ENCODE measurements at places on chromosomes 5 and 9.

GRCh38 chr9:37730256-37730655, 23.3 kb upstream of the TRMT10B start:
- DNase-seq = no peak

DNA sequence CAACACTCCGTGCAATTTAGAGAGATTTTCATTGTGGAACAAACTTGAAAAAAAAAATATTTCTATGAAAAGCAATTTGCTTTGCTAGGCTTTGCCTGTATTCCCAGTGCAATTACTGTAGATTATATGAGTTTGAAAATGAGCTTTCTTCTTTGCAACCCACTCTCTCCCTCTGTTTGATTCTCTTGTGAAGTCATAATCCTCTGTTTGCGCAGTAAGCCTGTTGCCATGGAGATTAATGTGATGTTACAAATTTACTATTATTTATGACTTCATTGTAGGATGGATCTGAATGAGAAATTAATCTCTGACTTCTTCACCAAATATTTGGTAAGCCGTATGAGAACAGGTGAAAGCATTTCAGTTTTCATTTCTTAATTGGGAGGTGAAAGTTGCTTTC, 320.3 kb downstream of the SPATA31D1 start:
- no peak for DNase-seq

GRCh38 chr5:177430972-177431316, 4.5 kb downstream of the GRK6 start:
- DNase-seq = no peak

DNA sequence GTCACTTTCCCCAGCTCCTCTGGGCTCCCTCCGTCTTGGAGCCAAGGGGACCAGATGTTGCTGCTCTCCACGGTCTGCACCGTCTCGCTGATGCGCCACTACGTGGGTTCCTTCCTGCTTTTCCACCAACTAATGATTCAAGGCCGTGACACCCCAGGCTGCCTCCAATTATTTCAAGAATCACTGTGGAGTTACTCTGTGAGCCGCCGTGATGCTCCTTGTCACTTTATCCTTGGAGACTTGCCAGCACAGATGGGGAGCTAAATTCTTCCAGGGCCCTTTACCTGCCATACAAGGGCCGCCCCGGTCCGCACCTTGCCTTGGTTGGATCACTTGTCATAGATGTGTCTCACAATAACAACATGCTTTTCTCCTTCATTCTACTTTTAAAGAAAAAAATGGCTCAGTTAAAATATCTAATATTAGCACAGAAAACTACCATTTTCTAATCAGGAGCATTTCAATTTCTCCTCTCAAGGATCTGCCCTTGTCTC, 202.0 kb downstream of the FSTL4 start:
- no peak for DNase-seq

DNA sequence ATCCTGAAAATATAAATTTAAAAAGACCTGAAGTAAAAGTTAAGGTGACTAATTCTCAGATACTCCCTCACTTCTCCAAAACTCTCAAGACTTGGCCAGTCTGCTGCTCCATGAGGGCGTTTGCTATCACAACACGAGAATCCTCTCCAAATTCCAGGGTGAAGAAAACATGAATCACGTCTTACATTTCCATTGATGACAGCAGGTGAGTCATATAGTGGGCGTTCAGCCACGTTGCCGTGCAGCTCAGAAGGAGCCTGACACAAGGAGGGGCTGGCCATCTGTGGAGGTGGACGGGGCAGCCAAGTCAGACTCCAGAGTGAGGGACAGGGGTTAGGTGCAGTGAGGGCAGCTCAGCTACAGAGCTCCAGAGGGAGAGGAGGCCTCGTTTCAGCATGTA, 555.1 kb upstream of the ADAMTS16 start:
- DNase-seq = no peak

- DNase-seq = no peak
Measured at GRCh38 chr5:140013536-140013935, 29.6 kb downstream of the NRG2 start.

GRCh38 chr5:71384706-71385105, 70.7 kb upstream of the BDP1 start:
- DNase-seq = no peak

- no peak for DNase-seq
Measured at GRCh38 chr5:139404484-139404840, 573 bp upstream of the SPATA24 start.

DNA sequence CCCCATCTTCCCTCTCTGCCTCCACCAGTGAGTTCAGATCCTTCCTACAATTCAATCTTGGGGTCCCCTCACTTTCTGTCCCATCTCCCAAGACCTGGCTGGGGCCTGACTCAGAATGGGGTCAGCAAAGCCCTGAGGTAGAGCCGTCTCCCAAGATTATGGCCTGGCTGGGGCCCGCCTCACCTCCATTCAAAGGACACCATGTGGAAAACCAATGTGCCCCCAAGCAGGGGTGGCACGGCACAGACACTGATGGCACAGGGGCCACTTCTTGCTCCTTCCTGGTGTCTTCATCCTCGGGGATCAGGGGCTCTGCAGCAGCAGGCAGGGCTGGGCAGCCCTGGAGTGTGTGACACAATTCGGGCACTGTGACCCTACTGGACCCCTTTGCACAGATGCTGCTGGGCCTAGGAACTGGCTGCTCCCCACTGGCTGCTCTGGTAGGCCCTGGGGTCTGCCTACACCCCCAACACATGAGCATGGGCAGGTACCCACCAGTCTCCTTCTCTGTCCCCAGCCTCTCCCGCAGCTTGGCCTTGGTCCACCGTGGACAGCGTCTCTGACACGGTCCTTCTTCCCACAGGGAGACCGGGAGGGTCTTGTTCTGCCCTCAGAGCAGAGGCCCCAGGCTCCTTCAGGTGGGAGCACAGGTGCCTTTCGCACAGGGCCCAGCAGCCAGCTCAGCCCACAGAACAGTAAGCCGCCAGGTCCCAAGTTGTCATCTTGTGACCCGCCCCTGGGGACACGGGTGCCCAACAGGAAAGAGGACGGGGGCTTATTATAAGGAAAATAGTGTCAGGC, 89.5 kb downstream of the ADAMTS2 start:
- DNase-seq = no peak

DNA sequence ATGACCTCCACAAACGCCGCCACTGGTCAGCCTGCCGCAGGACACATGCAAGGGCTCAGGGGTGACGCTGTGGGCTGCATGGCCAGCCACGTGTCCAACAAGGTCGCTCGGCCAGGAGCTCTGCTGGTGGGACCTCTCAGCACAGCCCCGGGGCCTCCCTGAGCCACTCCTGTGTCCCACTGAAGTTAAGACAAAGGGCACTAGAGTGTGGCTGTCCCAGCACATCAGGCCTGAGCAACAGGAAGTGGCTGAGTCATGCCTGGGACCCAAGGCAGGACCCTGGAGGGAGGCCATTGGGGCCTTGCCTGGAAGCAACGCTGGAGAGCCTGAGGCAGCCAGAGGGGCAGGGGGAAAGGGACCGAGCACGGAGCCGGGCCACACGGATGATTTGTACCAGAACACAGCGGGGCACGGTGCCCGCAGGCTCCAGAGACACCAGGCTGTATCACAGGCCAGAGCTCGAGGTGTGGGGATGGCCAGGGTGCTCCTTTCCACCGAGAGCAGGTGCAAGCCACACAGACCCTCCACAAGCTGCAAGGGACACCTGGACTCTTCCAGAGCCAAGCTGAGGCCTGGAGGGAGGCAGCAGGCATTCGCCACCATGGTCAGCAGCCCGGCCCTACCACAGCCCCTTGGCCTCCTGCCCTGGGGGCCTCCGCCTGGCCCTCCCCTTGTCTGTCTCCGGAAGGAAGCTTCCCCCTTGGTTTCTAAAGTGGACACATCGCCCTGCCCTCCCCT, 6.5 kb upstream of the TMEM210 start:
- no peak for DNase-seq

DNA sequence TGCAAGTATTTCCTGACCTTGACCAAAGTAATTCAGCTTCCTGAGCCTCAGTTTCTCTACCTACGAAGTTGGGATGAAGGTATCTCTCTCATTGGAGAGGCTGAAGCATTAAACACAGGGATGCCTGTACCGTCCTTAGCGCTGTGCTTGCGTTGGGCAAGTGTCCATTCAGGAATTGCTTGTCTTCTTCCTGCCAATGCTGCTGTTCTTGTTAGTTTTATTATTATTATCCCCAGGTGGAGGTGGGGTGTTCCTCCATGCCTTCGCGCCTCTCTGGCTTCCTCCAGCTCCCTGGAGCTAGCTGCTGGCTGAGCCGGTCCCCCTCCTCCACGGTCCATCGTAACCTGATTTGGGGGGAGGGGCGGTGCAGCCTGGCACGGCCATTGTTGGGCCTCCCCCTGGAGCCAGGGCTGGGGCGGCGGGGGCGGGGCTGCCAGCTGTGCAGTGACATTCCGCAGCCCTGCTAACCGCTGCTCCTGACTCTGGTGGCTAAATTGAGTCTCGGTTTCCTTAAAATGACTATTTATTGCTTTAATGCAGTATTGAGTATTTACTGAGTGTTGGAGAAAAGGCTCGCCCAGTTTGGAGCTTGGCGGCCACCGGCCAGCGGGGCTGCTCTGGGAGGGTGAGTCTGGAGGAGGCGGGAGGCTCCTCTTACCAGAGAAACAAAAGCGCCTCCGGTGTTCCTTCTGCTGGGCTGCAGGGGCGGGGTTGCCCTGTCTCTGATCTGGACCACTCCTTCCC, 51.3 kb downstream of the LMX1B start:
- DNase-seq = no peak

DNA sequence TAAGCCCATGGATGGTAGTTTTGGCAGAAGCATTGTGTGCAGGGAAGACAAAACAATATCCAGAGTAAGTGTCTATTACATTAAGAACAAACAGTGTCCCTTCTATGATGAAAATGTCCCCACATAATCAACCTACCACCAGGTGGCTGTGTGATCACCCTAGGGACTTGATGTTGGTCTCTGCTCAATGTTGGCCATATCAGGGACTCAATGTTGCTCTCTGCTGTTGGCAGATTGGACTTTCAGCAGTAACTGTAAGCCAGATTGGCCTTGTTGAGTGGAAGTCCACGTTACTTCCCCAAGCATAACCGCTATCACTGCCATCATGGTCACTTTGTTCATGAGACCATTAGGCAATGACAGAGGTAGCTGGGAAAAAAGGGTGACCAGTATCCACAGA, 52.8 kb upstream of the PRSS3 start:
- DNase-seq = no peak

DNA sequence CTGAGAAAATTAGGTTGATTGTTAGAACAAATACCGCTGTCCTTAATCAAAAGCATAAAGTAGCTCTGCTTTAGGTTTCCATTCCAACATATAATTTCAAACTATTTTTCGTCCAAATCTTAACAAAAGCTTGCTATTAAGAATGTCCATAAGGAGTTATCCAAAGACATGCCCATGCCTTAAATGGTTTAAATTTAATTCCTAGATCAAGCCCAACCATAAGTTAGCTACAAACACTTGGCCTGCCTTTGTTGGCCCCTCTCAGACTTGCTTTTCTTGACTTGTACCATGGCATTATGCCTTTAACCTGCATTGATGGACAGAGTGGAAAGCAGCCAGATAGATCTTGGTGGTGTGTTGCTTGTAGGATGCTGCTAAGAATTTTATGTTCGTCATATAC, 8.8 kb downstream of the GARNL3 start:
- no peak for DNase-seq

DNA sequence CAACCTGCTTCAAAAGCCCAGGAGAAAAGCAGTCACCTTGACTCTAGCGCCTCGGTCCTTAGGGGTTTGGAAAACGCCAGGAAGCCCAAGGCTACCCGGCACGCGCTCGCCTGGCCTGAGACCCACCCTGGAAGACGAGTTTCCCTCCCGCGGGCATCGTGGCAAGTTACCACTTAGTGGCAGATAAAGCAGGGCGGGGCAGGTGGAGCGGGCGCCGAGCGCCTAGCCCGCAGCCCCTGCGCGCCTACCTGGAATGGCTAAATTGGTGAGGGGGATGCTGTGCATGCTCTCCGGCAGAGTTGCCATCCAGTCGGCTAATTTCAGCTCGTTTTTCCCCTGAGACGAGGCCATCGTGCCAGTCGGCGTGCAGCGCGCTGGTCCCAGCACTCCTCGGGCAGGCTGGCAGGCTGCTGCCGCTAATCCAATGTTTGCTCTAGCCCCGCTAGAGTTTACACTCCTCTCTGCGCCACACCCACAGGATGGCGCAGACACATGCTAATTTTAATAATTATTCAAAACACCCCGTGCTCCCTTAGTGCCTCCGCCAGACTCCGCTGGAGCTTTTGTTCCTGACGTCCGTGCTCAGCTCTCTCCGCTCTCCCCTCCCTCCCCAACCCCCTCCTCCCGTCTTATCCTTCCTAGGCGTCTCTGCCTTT, at the start of gene PLCXD3:
PLCXD3 (minus strand) TSS at position 426 of the 656 bp plus-strand sequence; CDS start at position 351, 75 bp downstream.
- DNase-seq = no peak

DNA sequence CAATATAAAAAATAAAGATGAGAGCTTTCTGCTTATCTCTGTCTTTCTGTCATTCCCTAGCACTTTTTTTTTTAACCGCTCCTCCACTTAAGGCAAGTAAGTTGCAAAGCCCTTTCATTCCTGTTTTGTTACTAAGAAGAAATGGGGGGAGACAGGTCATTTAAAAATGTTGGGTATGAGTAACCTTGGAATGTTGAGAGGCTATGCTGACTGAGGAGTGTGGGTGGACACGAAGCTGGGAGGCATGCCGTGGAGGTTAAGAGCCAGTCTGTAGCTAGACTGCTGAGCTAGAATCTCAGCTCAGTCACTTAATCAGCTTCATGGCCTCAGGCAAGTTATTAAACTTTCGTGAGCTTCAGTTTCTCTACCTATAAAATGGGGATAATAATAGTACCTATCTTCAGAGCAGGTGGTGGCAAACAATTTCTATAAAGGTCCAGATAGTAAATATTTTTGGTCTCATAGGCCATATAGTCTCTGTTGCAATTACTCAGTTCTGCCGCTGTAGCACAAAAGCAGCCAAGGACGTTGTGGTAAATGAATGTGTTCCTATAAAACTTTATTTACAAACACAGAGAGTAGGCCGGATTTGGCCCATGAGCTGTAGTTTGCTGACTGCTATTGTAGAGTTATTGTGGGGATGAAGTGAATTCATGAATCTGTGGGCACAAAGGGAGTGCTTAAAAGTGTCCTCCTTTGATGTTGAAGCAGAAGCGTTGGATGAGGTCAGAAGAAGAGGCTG, 220.0 kb downstream of the GABBR2 start:
- no peak for DNase-seq

GRCh38 chr9:88753691-88754367, 218.9 kb downstream of the NXNL2 start:
- no peak for DNase-seq

- DNase-seq = no peak
Measured at GRCh38 chr9:616694-617093, 224.8 kb upstream of the DMRT1 start.

GRCh38 chr9:134005381-134005780, 13.3 kb upstream of the VAV2 start:
- DNase-seq = no peak

- no peak for DNase-seq
Measured at GRCh38 chr5:55572020-55572419, 37.3 kb upstream of the PLPP1 start.

DNA sequence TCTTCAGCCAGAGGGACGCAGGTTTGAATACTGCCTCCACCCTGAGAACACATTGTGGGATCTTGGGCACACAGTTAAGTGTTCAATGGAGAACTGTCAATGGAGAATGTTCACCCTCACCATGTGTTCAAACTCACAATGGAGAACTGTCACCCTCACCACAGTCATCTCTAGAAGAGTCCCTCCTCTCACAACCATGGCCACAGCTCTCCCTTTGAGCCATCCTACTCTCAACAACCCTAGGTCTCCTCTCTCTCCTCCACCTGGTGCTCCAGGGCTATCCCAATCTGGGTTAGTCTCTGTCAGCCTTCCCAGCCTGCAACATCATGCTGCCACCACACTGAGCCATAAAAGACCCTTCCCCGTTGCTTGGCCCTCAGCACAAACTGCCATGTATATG, 36.3 kb upstream of the HAND1 start:
- DNase-seq = no peak

Measured in stimulated activated CD4-positive, alpha-beta T cell treated with anti-CD3 and anti-CD28 coated beads, Interleukin-1b, Interleukin-23, amount 100 ng/mL, for 1 hour (primary cell).